GM23248 (cell line): ENCODE measurements at places on chromosomes 11 and 22. TPM values are rescaled to one million over a fixed set of nuclear protein-coding genes. Genes with fewer than 3 reads are reported as not detected.

FOSL1 gene
- total RNA-seq = 80.6 and 88.9 TPM in 2 replicates

ROBO4 gene
- 0.51 and 1.3 TPM in 2 replicates for total RNA-seq

KRTAP5-2 gene
- not detected in 2 replicates for total RNA-seq

GRCh38 chr11:85934596-85935169, 79.5 kb downstream of the CCDC83 start:
- H3K4me1 ChIP-seq = no peaks in the 10 kb centered on the region
- no peaks in the 10 kb centered on the region for H3K27me3 ChIP-seq
- no peak overlapping the region for H3K27ac ChIP-seq
- H3K36me3 ChIP-seq = no peaks in the 10 kb centered on the region
- DNase-seq = no peak

DNA sequence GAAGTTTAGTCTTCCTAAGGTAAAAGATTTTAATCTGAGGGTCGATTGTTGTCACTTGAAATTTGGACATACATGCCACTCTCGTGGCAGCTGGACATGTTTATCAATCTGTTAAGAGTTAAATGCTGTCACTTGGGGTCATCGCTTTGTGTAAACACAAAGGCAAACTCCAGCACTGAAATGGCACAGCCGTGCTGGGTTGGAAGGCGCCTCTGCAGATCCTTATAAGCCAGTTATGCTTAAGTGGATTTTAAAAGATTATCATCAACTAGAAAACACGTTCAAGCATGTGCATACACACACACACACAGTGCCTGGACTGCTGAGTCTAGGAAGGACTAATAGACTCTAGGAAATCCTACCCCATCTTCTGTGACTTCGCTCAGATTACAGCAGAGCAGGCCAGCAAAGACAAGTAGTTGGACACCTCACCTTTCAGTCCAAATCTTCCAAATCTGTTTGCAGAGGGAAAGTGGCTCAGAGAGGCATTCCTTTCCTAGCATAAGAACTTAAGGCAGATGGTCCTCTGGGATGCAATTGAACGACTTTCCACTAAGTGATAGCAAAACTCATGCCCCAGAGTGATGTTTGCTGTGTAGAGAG, 83.7 kb downstream of the CACNG2 start:
- H3K27ac ChIP-seq = no peak overlapping the region
- DNase-seq = no peak
- H3K27me3 ChIP-seq = peaks cover 76% of the 10 kb centered on the region
- no peaks in the 10 kb centered on the region for H3K36me3 ChIP-seq

- no peak overlapping the region for H3K27ac ChIP-seq
- H3K27me3 ChIP-seq = peaks cover 4% of the 10 kb centered on the region; the same call in 1 of the 2 replicates
- H3K4me1 ChIP-seq = no peaks in the 10 kb centered on the region
- no peak for DNase-seq
- no peaks in the 10 kb centered on the region for H3K36me3 ChIP-seq
Measured at GRCh38 chr22:37132773-37133172, 16.9 kb downstream of the IL2RB start.

DNA sequence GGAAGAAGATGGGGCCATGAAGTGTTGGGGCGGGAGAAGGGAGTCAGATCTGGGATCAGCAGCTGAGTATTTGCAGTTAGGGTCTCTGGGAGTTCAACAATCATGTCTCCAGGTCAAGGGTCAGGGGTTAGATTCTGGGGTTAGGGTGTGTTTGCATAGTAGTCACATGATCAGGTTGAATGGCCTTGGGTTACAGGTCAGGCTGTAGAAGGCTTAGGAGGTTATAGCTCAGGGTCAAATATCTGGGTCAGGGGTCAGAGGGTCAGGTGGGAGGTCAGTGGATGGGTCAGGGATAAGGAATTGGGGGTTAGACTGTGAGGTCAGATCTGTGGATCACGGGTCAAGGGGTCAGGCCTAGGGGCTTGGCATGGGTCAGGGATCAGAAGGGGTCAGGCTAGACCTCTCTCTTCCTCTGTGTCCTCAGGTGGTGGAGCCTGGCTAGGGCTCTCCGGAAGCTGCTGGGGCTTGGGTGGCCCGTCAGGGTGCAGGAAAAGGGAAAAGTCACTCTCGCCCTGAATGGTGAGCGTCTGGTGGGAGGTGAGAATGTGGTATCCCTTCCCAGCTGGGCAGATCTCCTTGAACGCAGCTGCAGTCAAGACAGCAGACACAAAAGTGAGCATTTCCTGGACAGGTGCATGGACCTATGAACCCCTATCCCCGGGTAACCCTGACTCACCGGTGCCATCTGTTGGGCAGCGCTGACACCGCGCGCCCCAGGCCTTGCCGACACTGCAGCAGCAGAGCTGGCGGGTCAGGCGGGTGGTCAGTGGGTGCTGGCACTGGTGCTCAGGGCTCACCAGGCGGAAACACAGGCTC, 6.4 kb downstream of the LTBP3 start:
- peaks cover 19% of the 10 kb centered on the region for H3K4me1 ChIP-seq
- peak; percentile 41 for DNase-seq
- H3K36me3 ChIP-seq = peaks cover 14% of the 10 kb centered on the region; the same call in 1 of the 2 replicates
- no peak overlapping the region for H3K27ac ChIP-seq

DNA sequence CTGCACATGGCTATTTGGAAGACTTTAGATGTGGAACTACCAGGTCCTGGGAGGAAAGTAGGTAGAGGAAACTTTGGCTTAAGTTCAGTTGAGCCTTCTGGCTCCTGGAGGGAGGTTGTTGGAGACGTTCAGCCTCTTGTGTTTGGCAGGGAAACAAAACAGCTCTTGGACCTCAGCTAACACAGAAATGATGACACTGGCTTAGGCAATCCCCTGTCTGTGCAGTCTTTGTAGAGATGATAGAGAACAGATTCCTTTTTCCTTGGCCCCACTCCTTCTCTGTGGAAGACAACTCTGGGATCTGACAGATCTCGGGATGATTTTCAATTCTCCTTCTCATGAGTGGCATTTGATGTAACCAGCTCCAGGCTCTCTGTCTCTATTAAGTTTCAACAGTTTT, 428.5 kb downstream of the TMEM135 start:
- 0 out of 2 replicates have a peak overlapping the region, but pooled peaks have one; percentile 26 for H3K27ac ChIP-seq
- peak; percentile 73 for DNase-seq
- H3K36me3 ChIP-seq = no peaks in the 10 kb centered on the region
- H3K27me3 ChIP-seq = no peaks in the 10 kb centered on the region
